ENCODE measurements at places on chromosomes 6 and 20. TPM values are rescaled to one million over a fixed set of nuclear protein-coding genes. Genes with fewer than 3 reads are reported as not detected.

DNA sequence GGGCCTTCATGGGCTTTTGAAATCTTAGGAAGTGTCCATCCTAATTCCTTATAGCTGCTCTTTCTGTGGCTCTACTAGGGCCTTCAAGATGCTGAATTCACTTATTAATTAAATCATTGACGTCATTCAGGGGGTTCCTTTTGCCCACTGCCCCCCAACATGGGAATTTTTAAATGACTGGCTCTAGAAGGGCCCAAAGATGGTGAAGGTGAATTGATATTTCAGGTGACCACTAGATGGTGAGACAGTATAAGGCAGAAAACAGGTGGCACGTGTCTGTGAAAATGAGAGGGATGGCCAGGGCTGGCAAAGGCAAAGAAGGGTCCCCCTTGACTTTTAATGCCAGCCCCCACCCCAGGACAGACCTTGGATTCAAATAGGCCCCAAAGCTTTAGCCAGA is 11.8 kb downstream of the GNAS start:
- no peak overlapping the region for H3K27ac ChIP-seq
- H3K27me3 ChIP-seq = peaks cover 19% of the 10 kb centered on the region
- no peak overlapping the region for H3K4me3 ChIP-seq
- H3K4me1 ChIP-seq = no peaks in the 10 kb centered on the region
- H3K36me3 ChIP-seq = no peaks in the 10 kb centered on the region

DNA sequence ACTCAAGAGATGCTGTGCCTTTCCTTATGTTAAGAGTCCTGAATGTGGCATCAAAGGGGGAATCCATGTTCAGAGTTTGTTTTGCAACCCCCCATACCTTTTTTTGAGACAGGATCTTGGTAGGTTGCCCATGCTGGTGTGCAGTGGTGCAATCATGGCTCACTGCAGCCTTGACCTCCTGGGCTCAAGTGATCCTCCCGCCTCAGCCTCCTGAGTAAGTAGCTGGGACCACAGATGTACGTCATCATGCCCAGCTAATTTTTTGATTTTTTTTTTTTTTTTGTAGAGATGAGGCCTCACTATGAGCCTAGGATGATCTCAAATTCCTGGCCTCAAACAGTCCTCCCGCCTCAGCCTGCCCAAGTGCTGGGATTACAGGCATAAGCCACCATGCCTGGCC is 16.5 kb downstream of the PTPRA start:
- H3K27me3 ChIP-seq = no peaks in the 10 kb centered on the region
- H3K27ac ChIP-seq = peak overlapping the region; percentile 18
- peaks cover 21% of the 10 kb centered on the region for H3K36me3 ChIP-seq
- H3K4me3 ChIP-seq = no peak overlapping the region
- no peak for DNase-seq
- peaks cover 50% of the 10 kb centered on the region for H3K4me1 ChIP-seq

- no peaks in the 10 kb centered on the region for H3K4me1 ChIP-seq
- H3K27ac ChIP-seq = no peak overlapping the region
- H3K4me3 ChIP-seq = no peak overlapping the region
Observed at GRCh38 chr20:8260837-8261251, 128.8 kb downstream of the PLCB1 start.

GRCh38 chr6:85017352-85017751 is 253.0 kb upstream of the TBX18 start:
- DNase-seq = no peak
- no peak overlapping the region for H3K4me3 ChIP-seq
- H3K36me3 ChIP-seq = no peaks in the 10 kb centered on the region

DNA sequence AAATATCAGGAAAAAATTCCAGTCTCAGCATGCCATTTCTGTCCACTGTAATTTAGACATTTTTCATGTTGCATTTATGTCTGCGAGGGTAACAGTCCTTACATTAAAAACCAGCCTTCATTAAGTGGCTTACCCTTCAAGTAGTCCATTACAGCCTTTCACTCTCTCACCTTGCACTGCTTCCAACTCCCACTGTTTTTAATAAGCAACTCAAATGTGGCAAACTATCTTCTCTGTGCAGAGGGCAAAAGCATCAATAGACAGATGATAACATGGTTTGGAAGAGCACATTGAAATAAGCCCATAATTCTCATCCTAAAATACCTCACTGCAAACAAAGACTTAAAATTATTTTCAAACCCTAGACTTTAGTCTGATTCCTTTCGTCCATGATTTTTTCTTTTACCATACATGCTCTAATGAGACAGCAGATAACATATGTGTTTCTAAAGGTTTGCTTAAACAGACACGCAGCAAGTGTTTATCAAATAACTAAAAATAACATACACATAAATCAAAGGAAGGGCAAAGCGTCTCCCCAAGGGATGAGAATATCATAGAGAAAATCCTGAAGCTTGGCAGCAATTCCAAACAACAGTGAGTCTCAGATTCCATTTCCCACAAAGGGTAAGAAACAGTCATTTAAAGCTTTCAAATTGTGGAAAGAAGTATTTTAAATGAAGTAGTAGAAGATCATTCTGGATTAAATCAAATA is 130.4 kb downstream of the PTPRK start:
- no peak overlapping the region for H3K4me3 ChIP-seq
- H3K36me3 ChIP-seq = no peaks in the 10 kb centered on the region
- DNase-seq = no peak
- H3K27me3 ChIP-seq = no peaks in the 10 kb centered on the region

DNA sequence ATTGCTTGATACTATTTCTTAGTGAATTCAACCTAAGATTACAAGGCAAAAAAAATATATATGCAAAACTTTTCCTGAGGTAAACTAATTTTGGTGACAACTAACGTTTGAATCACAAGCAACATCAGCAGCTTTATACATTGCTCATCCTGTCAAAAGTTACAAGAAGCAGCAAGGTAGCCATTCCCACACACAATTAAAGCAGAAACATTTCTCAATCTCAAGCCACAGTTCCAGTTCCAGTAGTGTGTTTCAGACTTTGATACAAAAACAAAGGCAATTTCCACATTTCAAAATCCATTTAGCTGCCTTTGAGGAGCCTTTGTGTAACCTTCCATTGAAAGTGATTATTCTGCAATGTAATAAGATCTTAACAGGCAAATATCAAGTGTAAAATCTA is 191.0 kb downstream of the WDR27 start:
- no peaks in the 10 kb centered on the region for H3K27me3 ChIP-seq
- no peaks in the 10 kb centered on the region for H3K36me3 ChIP-seq
- DNase-seq = no peak
- no peaks in the 10 kb centered on the region for H3K4me1 ChIP-seq
- no peak overlapping the region for H3K4me3 ChIP-seq

- H3K27me3 ChIP-seq = peaks cover 4% of the 10 kb centered on the region
- no peak for DNase-seq
- no peak overlapping the region for H3K27ac ChIP-seq
- H3K4me1 ChIP-seq = peaks cover 2% of the 10 kb centered on the region
- H3K36me3 ChIP-seq = peaks cover 28% of the 10 kb centered on the region
- no peak overlapping the region for H3K4me3 ChIP-seq
Observed at GRCh38 chr6:30267423-30267822, 54.2 kb upstream of the TRIM26 start.

- no peak overlapping the region for H3K4me3 ChIP-seq
- no peak for DNase-seq
- no peak overlapping the region for H3K27ac ChIP-seq
- H3K4me1 ChIP-seq = peaks cover 20% of the 10 kb centered on the region
- no peaks in the 10 kb centered on the region for H3K36me3 ChIP-seq
Observed at GRCh38 chr20:21520702-21521595, 7.1 kb upstream of the NKX2-2 start.

- peaks cover 4% of the 10 kb centered on the region for H3K4me1 ChIP-seq
- H3K4me3 ChIP-seq = no peak overlapping the region
- H3K36me3 ChIP-seq = no peaks in the 10 kb centered on the region
Observed at GRCh38 chr6:38310061-38310460, 329.7 kb downstream of the BTBD9 start.

- H3K36me3 ChIP-seq = no peaks in the 10 kb centered on the region
- no peak overlapping the region for H3K4me3 ChIP-seq
- H3K4me1 ChIP-seq = no peaks in the 10 kb centered on the region
- H3K27me3 ChIP-seq = no peaks in the 10 kb centered on the region
Observed at GRCh38 chr20:23265226-23265625, 85.4 kb upstream of the NXT1 start.

DNA sequence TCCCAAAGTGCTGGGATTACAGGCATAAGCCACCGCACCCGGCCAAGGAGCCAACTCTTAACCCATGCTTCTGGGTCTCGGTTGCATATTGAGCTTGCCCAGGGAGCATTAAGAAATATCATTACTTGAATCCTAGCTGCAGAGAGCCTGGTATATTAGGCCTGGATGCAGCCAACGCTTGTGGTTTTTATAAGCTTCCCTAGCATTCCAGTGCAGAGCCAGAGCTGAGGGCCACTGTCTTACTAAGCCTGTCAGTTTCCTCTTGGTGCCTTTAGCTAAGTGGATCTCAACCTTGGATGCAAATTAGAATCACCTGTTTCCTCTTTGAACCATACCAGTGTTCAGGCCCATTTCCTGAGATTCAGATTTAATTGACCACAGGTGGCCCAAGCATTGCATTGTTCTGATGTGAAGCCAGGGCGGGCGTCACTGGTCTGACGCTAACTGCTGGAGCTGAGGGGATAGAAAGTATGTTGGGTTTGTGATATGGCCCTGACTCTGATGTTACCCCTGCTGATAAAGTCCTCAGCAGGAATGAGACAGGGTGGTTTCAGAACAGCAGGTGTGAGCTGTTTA is 76.3 kb downstream of the BTBD3 start:
- H3K27ac ChIP-seq = no peak overlapping the region
- no peaks in the 10 kb centered on the region for H3K4me1 ChIP-seq
- DNase-seq = no peak
- no peaks in the 10 kb centered on the region for H3K36me3 ChIP-seq
- H3K4me3 ChIP-seq = no peak overlapping the region

DNA sequence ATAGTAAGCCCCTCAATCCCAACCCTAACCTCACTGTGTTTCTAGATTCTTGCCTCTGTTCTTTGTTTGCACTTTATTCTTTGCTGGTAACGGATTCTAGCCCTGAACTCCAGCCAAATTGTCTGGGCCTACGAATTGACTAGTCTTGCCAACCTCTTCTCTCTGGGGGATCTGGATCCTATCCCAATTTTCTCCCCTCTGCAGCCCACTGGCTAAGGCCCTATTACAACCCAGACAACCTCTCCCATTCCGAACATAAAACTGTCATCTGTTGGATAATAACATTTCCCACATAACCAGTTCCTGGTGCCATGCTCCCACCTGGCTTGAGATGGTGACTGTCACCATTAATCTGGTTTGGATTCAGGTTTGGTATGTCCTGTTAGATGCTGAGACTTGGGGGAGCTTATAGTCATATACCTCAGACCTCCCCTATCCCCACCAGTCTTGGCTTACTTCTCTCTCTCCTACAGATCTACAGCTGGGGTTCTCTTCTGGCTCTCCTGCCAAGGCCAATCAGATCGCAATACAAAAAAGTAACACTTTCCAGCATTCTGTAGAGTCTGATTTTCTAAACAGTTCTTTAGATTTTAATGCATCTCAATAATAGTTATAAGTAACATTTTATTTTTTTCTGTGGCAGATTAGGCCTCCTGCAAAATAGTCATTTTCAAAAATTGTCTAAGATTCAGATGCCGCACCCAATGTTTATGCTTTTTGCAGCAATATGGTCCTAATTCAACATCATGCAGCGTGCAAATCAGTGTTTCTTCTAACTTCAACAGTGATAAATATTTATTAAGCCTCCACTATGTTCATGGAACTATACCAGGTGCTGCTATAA is 29.8 kb upstream of the AHI1 start:
- no peak overlapping the region for H3K27ac ChIP-seq
- H3K4me3 ChIP-seq = no peak overlapping the region
- H3K36me3 ChIP-seq = no peaks in the 10 kb centered on the region
- DNase-seq = no peak

- peaks cover 2% of the 10 kb centered on the region for H3K36me3 ChIP-seq
- H3K27me3 ChIP-seq = no peaks in the 10 kb centered on the region
- DNase-seq = no peak
- H3K4me1 ChIP-seq = no peaks in the 10 kb centered on the region
- H3K27ac ChIP-seq = no peak overlapping the region
- no peak overlapping the region for H3K4me3 ChIP-seq
Observed at GRCh38 chr6:17740559-17741220, 34.0 kb upstream of the NUP153 start.

- no peak overlapping the region for H3K27ac ChIP-seq
- H3K4me1 ChIP-seq = peaks cover 2% of the 10 kb centered on the region
- no peak overlapping the region for H3K4me3 ChIP-seq
- DNase-seq = no peak
Observed at GRCh38 chr6:137754866-137755265, 112.2 kb upstream of the TNFAIP3 start.

DNA sequence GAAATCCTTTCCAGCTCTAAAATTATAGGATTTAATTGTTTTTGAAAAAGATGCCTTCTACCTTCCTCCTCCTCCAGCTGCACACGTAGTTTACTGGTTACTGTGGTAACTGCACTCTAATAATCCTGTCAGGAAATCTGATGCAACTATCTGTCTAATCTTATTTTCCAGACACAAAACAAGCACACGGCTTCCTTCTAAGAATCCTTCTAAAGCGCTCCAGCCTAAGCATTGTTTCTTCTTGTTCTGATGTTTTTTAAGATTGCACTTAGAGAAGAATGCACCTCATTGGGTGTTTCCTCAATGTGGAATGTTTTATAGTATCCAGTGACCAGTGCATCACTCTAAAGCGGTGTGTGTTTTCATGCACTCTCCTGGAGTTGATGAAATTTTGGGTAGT is 63.6 kb downstream of the CARMIL1 start:
- no peak for DNase-seq
- H3K4me1 ChIP-seq = peaks cover 8% of the 10 kb centered on the region
- no peak overlapping the region for H3K4me3 ChIP-seq
- H3K36me3 ChIP-seq = no peaks in the 10 kb centered on the region
- no peak overlapping the region for H3K27ac ChIP-seq

GRCh38 chr6:40287296-40287850 is 299.8 kb downstream of the LRFN2 start:
- no peak overlapping the region for H3K4me3 ChIP-seq
- H3K27ac ChIP-seq = no peak overlapping the region
- H3K27me3 ChIP-seq = peaks cover 27% of the 10 kb centered on the region
- no peak for DNase-seq
- no peaks in the 10 kb centered on the region for H3K36me3 ChIP-seq
- no peaks in the 10 kb centered on the region for H3K4me1 ChIP-seq

Gene TRAM2
- 0.94 TPM for total RNA-seq

Gene PIGU
- 20.9 TPM for total RNA-seq

Gene GSTA2
- total RNA-seq = not detected

Gene KCNS1
- 0.54 TPM for total RNA-seq

Gene TRIM27
- total RNA-seq = 45.6 TPM

Gene SASH1
- 0.05 TPM for total RNA-seq

Gene OR2B6
- total RNA-seq = not detected

Gene SLC25A27
- 0.70 TPM for total RNA-seq

Measured in activated CD8-positive, alpha-beta T cell treated with anti-CD3 and anti-CD28 coated beads for 36 hours (primary cell).